ENCODE measurements at places on chromosomes 1 and 21. TPM values are rescaled to one million over a fixed set of nuclear protein-coding genes. Genes with fewer than 3 reads are reported as not detected.

Gene TNNT2
- 0.69 TPM for total RNA-seq

Gene LYPLAL1
- total RNA-seq, result 27.5 TPM

Gene CRYAA
- not detected for total RNA-seq

Gene ACADM
- 29.5 TPM for total RNA-seq

Gene HEYL
- not detected for total RNA-seq

Gene SLC35E2B
- total RNA-seq, result 10.8 TPM

GRCh38 chr1:84402060-84402459 lies 3.8 kb downstream of the DNASE2B start:
- peak; percentile 35 for DNase-seq

- DNase-seq, result peak; percentile 55
Measured at GRCh38 chr1:193181536-193181935, 4.9 kb downstream of the B3GALT2 start.

DNA sequence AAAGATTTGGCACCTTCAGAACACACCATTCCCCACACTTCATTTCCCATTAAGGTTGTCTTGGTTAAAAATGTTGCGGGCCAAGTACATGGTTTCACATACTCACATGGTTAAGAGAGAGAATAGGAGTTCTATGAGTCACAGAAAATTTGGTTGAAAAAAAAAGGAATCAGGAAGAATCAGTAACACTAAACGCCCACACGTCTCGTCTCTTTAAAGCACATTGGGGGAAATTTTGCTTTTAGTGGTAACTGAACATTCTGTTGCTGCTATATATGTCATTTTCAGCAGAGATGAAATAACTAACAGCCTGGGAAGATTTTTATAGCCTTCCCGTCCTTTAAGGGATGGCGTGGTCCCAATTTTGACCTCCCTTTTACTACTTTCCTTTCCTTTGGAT lies 132.9 kb upstream of the ERG start:
- DNase-seq, result no peak

DNA sequence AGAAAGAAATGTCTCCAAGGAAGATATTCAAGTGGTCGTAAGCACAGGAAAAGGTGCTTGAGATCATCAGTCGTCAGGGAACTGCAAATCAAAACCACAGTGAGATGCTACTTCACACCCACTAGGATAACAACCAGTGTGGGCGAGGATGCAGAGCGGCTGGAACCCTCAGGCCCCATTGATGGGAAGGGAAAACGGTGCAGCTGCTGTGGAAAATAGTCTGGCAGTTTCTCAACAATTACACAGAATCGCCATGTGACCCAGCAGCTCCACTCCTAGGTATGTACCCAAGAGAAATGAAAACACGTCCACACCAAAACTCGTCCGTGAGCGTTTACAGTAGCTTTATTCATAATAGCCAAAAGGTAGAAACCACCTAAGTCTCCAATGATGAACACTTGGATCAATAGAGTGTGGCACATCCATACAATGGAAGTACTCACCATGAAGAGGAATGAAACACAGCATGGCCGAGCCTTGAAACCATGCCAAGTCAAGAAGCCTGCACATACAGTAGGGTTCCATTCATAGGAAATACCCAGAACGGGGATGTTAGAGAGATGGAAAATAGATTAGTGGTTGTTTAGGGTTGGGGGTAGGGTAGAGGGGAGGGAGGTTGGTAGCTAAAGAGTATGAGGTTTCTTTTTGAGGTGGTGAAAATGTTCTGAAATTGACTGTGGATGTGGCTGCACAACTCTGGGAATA lies 6.1 kb downstream of the DFFB start:
- DNase-seq, result no peak

DNA sequence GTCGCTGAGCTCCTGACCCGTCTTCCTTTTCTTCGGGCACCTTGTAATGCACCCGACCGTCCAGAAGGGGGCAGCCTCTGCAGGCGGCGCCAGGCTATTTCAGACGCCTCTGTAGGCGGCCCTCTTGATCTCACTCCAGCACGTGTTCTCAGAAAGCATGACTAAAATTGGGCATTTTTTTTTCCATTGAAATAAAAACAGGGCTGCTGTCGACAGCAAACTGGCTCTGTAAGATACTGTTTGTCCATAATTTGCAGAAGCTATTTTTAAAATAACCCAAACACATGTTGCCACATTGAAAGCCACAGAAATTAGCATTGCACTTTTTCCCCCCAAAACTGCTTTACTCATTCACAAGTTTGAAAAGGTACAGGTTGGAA lies 78.0 kb downstream of the STUM start:
- peak; percentile 25 for DNase-seq

- no peak for DNase-seq
Measured at GRCh38 chr1:113674591-113674990, 84.7 kb downstream of the PHTF1 start.

GRCh38 chr1:180841415-180841814 lies 71.3 kb upstream of the KIAA1614 start:
- DNase-seq, result no peak
